Sigmoid colon (tissue), 7 donors: ENCODE measurements at places on chromosomes 1 and 21. TPM values are rescaled to one million over a fixed set of nuclear protein-coding genes. Genes with fewer than 3 reads are reported as not detected.

FAM3B gene
- not detected for total RNA-seq

ARHGAP30 gene
- 7.7 TPM for total RNA-seq

SLFNL1 gene
- 0.99 TPM for total RNA-seq

NOS1AP gene
- 7.8 TPM for total RNA-seq

SLC41A1 gene
- 18.0 TPM for total RNA-seq
